H1 (cell line): ENCODE measurements at places on chromosomes 2 and 18. TPM values are rescaled to one million over a fixed set of nuclear protein-coding genes. Genes with fewer than 3 reads are reported as not detected.

Gene CXCR1
- not detected in 2 replicates for total RNA-seq

- no peaks in the 10 kb centered on the region for H3K36me3 ChIP-seq
- DNase-seq, result no peak
- H3K4me1 ChIP-seq, result no peaks in the 10 kb centered on the region
Measured at GRCh38 chr2:134745023-134745422, 26.2 kb upstream of the TMEM163 start.

DNA sequence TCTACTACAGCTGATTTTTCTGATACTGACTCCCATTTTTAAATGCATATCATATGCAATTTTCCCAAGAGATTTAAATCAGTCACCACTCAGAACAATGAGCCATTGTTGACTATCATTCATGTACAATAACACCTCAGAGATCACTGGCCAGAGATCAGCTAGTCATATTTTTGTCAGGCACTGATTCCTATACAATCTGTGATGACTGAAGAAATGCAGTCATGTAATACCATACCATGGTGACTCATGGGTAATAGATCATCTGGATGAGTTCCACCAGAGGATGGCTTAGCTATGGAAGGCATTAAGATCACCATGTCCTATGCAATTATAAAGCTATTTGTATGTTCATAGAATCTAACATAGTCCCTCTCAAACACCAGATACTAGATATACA, 285.7 kb upstream of the DCC start:
- H3K4me1 ChIP-seq, result no peaks in the 10 kb centered on the region
- no peak for DNase-seq
- H3K27me3 ChIP-seq, result no peaks in the 10 kb centered on the region
- no peaks in the 10 kb centered on the region for H3K36me3 ChIP-seq

GRCh38 chr18:41617647-41618046, 337.4 kb upstream of the PIK3C3 start:
- no peaks in the 10 kb centered on the region for H3K36me3 ChIP-seq
- H3K4me3 ChIP-seq, result no peak overlapping the region
- DNase-seq, result no peak
- no peak overlapping the region for H3K27ac ChIP-seq
- no peaks in the 10 kb centered on the region for H3K4me1 ChIP-seq

DNA sequence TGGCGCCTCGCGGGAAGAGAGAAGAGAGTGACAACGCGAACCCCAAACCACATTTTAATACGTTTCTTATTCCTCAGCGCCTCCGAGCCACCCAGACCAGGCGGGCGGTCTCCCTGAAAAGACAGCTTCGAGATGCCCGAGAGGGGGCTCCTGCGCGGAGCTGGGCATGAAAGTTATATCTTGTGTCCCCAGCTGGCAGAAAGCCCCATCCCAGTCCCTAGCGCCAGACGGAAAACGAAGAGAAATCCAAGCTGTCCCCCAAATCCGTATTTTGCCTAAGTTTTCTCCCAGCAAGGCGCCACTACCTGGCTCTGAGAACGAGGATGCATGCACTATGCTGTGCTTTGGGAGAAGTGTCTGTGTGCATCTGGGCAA, 797 bp downstream of the NXPH2 start:
- peak overlapping the region; percentile 66 for H3K4me3 ChIP-seq
- H3K27ac ChIP-seq, result no peak overlapping the region
- peaks cover 32% of the 10 kb centered on the region for H3K27me3 ChIP-seq
- DNase-seq, result no peak
- no peaks in the 10 kb centered on the region for H3K36me3 ChIP-seq
- H3K4me1 ChIP-seq, result peaks cover 17% of the 10 kb centered on the region

DNA sequence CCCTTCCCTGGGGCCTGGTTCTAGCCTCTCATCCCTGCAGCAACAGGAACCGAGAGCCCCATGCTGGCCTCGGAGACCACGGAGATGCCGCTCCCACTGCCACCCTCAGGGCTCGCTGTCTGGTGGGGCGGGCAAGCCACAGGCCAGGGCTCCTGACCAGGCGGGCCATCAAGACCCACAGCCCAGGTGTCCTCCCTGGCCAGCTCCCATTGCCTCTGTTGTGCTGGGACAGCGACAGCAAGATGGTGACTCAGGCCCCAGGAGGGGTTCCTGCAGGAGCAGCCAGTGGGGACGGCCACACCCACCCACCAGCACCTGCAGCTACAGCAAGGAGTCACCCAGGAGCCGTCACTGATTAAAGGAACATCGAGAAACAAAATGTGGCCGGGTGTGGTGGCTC, 7.4 kb downstream of the KLHL30 start:
- H3K27me3 ChIP-seq, result no peaks in the 10 kb centered on the region
- H3K27ac ChIP-seq, result no peak overlapping the region
- no peak for DNase-seq
- no peaks in the 10 kb centered on the region for H3K4me1 ChIP-seq
- no peaks in the 10 kb centered on the region for H3K36me3 ChIP-seq
- H3K4me3 ChIP-seq, result no peak overlapping the region

DNA sequence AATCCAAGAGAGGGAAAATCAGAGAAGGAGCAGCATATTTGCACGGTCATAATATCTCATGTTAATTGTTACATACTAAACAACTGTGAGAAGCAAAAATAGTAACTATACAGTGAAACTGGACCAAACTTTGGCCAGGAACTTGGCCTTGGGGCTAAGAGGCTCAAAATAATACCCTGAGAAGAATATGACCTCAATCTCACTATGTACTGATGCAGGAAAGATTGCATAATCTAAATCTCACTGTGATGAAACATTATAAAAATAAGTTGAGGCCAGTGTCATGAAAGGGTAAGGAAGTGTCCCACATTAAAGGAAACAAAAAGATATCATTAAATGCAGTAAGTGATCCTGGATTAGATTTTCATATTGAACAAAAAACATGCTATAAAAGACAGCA, 36.5 kb downstream of the ZRANB3 start:
- no peak overlapping the region for H3K4me3 ChIP-seq
- H3K36me3 ChIP-seq, result no peaks in the 10 kb centered on the region
- H3K27ac ChIP-seq, result no peak overlapping the region
- H3K27me3 ChIP-seq, result no peaks in the 10 kb centered on the region

Gene SLC38A11
- total RNA-seq, result not detected in 2 replicates

DNA sequence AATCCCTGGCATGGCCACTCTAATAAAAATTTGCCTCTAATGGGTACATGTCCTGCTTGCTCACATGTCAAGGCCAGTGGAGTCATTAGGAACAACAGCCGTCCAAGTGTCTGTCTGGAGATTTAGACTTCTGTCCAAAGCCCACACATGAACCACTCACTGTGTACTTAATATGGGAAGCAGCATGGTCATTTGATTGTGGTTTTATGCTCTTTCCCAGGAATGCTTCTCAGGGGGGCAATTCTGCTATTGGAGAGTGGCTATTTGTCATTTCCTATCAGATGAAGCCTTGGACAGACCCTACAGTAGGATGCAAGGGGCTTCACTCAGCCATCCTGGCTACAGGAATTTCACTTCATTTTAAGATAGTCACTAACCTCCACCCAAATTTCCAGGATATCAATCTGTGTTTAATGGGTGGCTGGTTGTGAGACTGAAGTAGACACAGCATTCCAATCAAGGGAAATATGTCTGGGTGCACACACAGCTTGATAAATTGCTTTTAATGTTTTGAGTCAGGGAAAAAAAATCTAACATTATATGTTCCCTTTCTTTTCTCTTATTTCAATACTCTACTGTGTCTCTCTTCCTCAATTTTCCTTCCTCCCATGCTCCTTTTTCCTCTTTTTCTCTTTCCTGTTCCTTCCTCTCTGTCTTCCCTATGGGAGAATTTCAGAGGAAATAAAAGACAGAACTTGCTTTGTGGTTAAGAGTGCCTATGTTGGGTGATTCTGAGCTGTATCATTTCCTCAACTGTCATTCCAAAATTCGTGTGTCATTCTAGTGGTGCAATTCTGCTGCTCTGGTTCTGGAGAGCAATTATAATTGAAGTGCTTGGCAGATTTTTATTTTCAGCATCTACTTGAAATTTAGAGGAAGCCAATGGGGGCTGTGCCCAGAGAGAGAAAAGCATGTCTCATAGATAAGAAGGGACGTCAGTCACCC, 320.1 kb downstream of the OSR1 start:
- H3K4me1 ChIP-seq, result no peaks in the 10 kb centered on the region
- H3K4me3 ChIP-seq, result no peak overlapping the region
- H3K36me3 ChIP-seq, result no peaks in the 10 kb centered on the region
- no peak overlapping the region for H3K27ac ChIP-seq

DNA sequence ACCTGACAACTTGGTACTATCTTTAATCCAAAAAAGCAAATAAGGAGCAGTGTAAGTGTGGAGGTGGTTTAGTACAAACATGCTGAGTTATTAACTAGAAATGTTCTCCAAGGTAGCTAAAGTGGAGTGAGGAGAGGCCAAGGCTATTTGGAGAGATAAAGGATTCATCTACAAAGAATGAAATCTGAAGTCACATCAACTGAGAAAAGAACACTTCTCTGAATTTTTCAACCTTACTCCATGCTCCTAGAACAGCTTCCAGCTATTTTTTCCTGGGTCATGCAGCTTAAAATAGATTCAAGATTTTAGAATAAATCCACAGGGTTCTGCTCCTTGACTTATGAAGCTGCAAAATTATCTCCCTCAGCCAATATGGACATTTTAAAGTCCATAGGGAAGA, 18.7 kb downstream of the IMMT start:
- no peak for DNase-seq
- H3K27me3 ChIP-seq, result no peaks in the 10 kb centered on the region
- no peak overlapping the region for H3K27ac ChIP-seq

Gene CHRND
- total RNA-seq, result not detected in 2 replicates

- no peaks in the 10 kb centered on the region for H3K36me3 ChIP-seq
- H3K27me3 ChIP-seq, result no peaks in the 10 kb centered on the region
- no peak overlapping the region for H3K27ac ChIP-seq
- no peak for DNase-seq
- no peak overlapping the region for H3K4me3 ChIP-seq
Measured at GRCh38 chr2:69917852-69918251, 2.9 kb downstream of the MXD1 start.

- no peak overlapping the region for H3K27ac ChIP-seq
- no peaks in the 10 kb centered on the region for H3K36me3 ChIP-seq
- no peak for DNase-seq
- no peak overlapping the region for H3K4me3 ChIP-seq
- H3K27me3 ChIP-seq, result no peaks in the 10 kb centered on the region
- no peaks in the 10 kb centered on the region for H3K4me1 ChIP-seq
Measured at GRCh38 chr2:190640117-190640516, 8.8 kb upstream of the NAB1 start.

Gene SFT2D3
- 7.1 and 7.3 TPM in 2 replicates for total RNA-seq

DNA sequence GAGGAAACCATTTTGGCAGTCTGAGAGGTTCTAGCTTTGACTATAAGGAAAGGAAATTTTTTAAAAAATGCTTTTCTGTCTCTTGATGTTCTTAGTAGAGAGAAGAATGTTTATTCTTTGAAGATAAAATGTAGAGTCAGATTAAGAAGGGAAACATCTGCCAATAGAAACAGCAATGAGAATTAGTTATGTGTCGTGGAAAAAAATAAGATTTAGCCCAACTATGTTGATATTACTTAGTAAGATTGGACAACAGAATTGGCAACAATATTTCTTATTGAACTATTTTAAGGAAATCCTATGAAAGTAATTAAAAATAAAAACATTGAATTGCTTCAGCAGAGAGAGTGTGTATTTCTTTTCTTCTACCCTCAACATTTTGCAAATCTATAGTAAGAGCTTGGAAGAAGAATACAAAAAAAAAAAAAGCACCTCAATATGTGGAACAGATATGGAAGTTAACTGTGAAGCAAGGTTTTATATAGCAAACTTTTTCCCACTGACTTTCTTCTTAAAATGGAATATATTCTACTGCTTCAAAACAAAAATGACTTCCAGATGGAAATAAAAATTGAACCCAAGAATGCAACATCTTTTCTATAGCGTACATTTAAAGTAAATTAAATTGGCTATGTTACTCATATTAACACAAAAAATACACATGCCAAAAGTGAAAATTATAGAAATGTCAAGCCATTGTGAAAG, 177.9 kb downstream of the FAM124B start:
- H3K27ac ChIP-seq, result no peak overlapping the region
- H3K27me3 ChIP-seq, result no peaks in the 10 kb centered on the region
- peaks cover 3% of the 10 kb centered on the region; the same call in 1 of the 2 replicates for H3K4me1 ChIP-seq
- H3K4me3 ChIP-seq, result no peak overlapping the region
- no peak for DNase-seq

- DNase-seq, result no peak
- no peaks in the 10 kb centered on the region; the same call in 1 of the 2 replicates for H3K4me1 ChIP-seq
- H3K4me3 ChIP-seq, result no peak overlapping the region
- H3K27ac ChIP-seq, result no peak overlapping the region
- H3K36me3 ChIP-seq, result no peaks in the 10 kb centered on the region
Measured at GRCh38 chr2:38532366-38532765, 70.4 kb downstream of the HNRNPLL start.

Gene ABCG5
- total RNA-seq, result not detected in 2 replicates

GRCh38 chr2:29834036-29834540, 87.3 kb downstream of the ALK start:
- H3K4me1 ChIP-seq, result no peaks in the 10 kb centered on the region
- H3K27ac ChIP-seq, result no peak overlapping the region
- no peak overlapping the region for H3K4me3 ChIP-seq
- H3K36me3 ChIP-seq, result no peaks in the 10 kb centered on the region
- no peak for DNase-seq
- H3K27me3 ChIP-seq, result no peaks in the 10 kb centered on the region

Gene ALPP
- total RNA-seq, result 0.15 TPM in 1 of 2 replicates, not detected in the other

Gene SLC40A1
- not detected in 2 replicates for total RNA-seq

- no peak for DNase-seq
- H3K27ac ChIP-seq, result no peak overlapping the region
- H3K27me3 ChIP-seq, result no peaks in the 10 kb centered on the region
- H3K36me3 ChIP-seq, result no peaks in the 10 kb centered on the region
- H3K4me1 ChIP-seq, result peaks cover 13% of the 10 kb centered on the region
Measured at GRCh38 chr2:43214253-43214652, 12.2 kb downstream of the ZFP36L2 start.

Gene EIPR1
- total RNA-seq, result 26.2 and 26.3 TPM in 2 replicates

DNA sequence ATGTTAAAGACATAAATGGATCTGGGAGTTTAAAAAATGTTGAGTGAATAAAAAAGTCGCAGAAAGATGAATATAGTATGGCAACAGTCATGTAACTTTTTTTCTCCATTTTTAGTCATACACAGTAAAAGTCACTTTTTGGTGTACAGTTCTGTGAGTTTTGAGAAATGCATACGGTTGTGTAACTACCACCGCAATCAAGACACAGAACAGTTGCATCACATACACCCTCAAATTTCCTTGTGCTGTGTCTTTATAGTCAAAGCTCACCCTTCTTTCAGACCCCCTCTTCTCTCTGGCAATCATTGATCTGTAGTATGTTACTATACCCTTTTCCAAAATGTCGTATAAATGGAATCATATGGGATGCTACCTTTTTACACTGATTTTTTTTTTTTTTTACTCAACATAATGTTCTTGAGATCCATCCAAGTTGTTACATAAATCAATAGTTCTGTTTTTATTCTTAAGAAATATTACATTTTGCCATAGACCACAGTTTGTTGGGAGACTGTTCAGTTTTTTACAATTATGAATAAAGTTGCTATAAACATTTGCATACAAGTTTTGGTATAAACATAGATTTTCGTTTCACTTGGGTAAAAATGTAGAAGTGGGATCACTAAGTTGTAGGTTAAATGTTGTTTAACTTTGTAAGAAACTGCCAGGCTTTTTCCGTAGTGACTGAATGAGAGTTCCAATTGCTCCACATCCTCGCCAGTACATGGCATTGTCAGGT, 35.4 kb upstream of the AGFG1 start:
- no peaks in the 10 kb centered on the region for H3K36me3 ChIP-seq
- no peak overlapping the region for H3K4me3 ChIP-seq
- DNase-seq, result no peak
- no peaks in the 10 kb centered on the region for H3K27me3 ChIP-seq
- H3K4me1 ChIP-seq, result no peaks in the 10 kb centered on the region
- H3K27ac ChIP-seq, result no peak overlapping the region

Gene SPEG
- total RNA-seq, result 32.0 and 36.7 TPM in 2 replicates
